ENCODE measurements at places on chromosomes 6 and 20.

GRCh38 chr6:111754423-111754822 lies 118.8 kb downstream of the FYN start:
- no peaks in the 10 kb centered on the region for H3K36me3 ChIP-seq
- no peak overlapping the region for H3K4me3 ChIP-seq
- no peaks in the 10 kb centered on the region for H3K4me1 ChIP-seq
- H3K27me3 ChIP-seq = no peaks in the 10 kb centered on the region

- no peak overlapping the region for H3K4me3 ChIP-seq
- no peak for DNase-seq
- no peaks in the 10 kb centered on the region for H3K36me3 ChIP-seq
Measured at GRCh38 chr6:153084393-153084792, 46.7 kb downstream of the RGS17 start.

DNA sequence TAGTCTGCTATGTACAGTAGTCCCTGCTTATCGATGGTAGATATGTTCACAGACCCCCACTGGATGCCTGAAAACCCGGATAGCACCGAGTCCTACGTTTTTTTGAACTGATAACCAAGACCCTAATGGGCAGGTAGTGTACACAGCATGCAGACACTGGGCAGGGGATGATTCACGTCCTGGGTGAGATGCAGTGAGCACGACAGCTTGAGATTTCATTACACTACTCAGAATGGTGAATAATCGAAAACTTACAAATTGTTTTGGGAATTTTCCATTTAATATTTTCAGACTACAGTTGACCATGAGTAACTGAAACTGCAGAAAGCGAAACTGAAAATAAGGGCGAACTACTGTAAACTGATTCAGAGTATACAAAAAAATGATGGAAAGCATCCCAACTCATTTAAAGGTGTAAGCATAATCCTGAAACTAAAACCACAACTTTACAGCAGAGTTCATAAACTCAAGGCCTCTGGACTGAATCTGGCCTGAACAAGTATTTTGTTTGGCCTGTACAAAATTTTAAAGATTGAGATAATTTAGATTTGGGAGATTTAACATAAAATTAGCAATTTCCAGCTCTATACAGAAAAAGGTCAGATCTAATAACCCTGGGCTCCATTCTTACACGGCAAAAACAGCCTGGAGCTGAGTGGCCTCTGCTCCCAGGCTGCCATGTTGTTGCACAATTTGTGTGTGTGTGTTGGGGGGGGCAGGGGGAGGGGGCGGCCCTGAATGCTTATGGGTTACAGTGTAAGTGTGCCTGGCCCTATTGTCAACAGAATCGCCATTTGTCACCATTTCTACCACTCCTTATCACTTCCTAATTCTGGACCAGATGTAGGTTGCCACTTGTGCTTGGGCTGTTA lies 34.9 kb downstream of the RNF24 start:
- H3K27ac ChIP-seq = no peak overlapping the region
- DNase-seq = no peak
- no peaks in the 10 kb centered on the region for H3K27me3 ChIP-seq
- H3K4me3 ChIP-seq = no peak overlapping the region

DNA sequence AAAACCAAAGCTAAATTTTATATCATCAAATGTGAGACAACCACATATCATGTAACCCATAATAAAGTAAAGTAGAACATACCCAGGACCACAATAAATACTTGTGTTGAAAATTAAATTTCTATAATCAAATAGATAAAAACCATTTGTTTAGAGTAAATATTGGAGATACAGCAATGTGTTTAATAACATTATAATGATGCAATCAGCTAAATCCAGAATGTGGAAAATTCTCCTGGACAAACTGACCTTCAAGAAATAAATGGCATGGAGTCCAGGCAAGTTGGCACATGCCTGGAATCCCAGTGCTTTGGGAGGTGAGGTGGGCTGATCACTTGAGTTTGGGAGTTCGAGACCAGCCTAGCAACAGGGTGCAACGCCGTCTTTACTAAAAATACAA lies 84.0 kb downstream of the GPX5 start:
- no peak for DNase-seq
- no peak overlapping the region for H3K27ac ChIP-seq

GRCh38 chr6:29702519-29703103 lies 20.6 kb upstream of the HLA-F start:
- H3K36me3 ChIP-seq = no peaks in the 10 kb centered on the region
- H3K27me3 ChIP-seq = no peaks in the 10 kb centered on the region
- no peak overlapping the region for H3K27ac ChIP-seq
- no peaks in the 10 kb centered on the region for H3K4me1 ChIP-seq
- no peak overlapping the region for H3K4me3 ChIP-seq

- no peak for DNase-seq
- H3K27me3 ChIP-seq = no peaks in the 10 kb centered on the region
- H3K27ac ChIP-seq = no peak overlapping the region
- no peaks in the 10 kb centered on the region for H3K4me1 ChIP-seq
Measured at GRCh38 chr6:88785478-88785877, 177.9 kb downstream of the RNGTT start.

- no peaks in the 10 kb centered on the region for H3K27me3 ChIP-seq
- no peaks in the 10 kb centered on the region for H3K4me1 ChIP-seq
- no peaks in the 10 kb centered on the region for H3K36me3 ChIP-seq
- H3K27ac ChIP-seq = no peak overlapping the region
- no peak for DNase-seq
Measured at GRCh38 chr20:9999645-10000044, 35.1 kb upstream of the ANKEF1 start.

- no peak overlapping the region for H3K4me3 ChIP-seq
- no peaks in the 10 kb centered on the region for H3K36me3 ChIP-seq
- no peaks in the 10 kb centered on the region for H3K27me3 ChIP-seq
Measured at GRCh38 chr6:136403110-136403980, 113.7 kb upstream of the BCLAF1 start.

DNA sequence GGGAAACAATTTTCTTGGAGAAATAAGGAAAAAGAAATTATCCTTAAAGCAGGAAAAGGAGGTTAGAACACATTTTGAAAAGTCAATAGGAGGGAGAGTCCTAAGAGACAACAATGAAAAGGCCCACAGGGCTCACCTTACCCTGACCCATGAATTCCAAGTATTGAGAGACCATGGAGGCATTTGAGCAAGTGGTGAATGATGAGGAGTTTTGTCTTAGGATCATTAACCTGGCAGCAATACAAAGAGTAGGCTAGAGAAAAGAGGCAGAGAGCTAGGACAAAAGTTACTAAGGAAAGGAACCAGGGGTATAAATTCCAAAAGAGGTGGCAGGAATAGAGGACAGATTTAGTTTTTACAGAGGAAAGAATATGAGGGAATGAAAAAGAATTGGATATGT lies 44.7 kb downstream of the PACRG start:
- no peaks in the 10 kb centered on the region for H3K36me3 ChIP-seq
- no peak overlapping the region for H3K27ac ChIP-seq
- no peak overlapping the region for H3K4me3 ChIP-seq

GRCh38 chr6:132487762-132488161 lies 25.2 kb downstream of the STX7 start:
- no peak overlapping the region for H3K4me3 ChIP-seq
- H3K27ac ChIP-seq = no peak overlapping the region
- no peak for DNase-seq
- H3K36me3 ChIP-seq = no peaks in the 10 kb centered on the region
- H3K4me1 ChIP-seq = no peaks in the 10 kb centered on the region

GRCh38 chr6:41051873-41052272 lies 1.1 kb upstream of the APOBEC2 start:
- H3K4me1 ChIP-seq = no peaks in the 10 kb centered on the region
- no peaks in the 10 kb centered on the region for H3K36me3 ChIP-seq
- no peak overlapping the region for H3K4me3 ChIP-seq
- no peaks in the 10 kb centered on the region for H3K27me3 ChIP-seq
- DNase-seq = no peak
- H3K27ac ChIP-seq = no peak overlapping the region

DNA sequence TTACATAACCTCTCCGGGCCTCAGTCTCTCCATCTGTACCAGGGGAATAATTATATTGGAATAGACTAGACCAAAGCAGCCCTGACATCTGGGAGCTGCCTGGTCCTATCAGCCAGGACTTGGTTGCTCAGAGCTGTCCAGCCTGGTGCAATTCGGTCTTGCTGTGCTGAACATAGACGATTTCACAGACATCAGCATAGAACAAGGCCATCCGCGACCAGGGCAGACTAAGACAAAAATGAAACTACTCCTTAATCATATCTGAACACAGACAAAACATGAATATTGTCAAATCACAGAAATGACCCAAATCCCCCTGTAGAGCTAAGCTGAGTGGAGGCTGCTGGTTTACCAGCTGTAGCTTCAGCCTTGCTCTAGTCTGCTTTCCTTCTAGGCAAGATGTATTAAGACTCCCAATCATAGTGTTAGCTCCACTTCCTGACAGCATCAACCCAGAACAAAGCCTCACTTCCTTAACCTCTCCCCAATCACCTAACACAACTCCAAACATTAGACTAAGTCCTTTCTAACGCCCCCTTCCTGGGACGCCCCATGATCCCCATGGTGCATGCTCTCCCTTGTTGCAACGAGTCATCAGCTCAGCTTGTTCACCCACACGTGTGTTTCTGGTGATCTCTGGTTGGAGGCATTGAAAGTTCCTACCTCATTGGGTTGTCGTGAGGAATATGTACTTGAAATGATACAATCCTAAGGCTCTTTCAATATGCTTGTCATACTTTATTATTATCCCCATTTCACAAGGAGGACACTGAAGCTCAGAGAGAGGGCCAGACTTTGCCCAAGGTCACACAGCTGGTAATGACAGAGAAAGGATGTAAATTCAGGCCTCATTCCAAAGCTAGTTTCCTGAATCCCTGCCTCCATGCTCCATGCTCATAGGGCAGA lies 3.5 kb upstream of the MAPK13 start:
- no peaks in the 10 kb centered on the region for H3K36me3 ChIP-seq
- H3K4me3 ChIP-seq = no peak overlapping the region
- no peak overlapping the region for H3K27ac ChIP-seq
- H3K4me1 ChIP-seq = peaks cover 8% of the 10 kb centered on the region

Measured in iPS DF 6.9 (cell line).